Progenitor cell of endocrine pancreas (in vitro differentiated cells): ENCODE measurements at places on chromosomes 6 and 20.

DNA sequence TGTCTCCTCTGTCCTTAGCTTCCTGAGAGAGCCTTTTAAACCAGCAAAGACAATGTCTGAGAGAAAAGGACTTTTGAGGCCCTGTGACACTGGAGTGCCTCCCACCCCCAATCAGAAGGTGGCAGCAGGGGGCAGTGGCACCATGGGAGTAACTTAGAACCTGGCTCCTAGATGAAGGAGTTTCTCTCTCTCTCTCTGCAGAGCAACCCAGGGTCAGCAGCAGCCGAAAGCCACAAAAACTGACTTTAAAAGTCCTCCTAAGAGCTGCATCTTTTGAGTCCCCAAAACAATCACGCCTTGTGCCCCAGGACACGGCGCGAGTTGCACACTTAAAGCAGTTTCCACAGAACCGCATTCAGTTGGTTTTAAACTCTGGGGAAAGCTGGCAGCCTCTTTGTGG lies 5.3 kb upstream of the TCP11 start:
- peak; percentile 24 for DNase-seq

DNA sequence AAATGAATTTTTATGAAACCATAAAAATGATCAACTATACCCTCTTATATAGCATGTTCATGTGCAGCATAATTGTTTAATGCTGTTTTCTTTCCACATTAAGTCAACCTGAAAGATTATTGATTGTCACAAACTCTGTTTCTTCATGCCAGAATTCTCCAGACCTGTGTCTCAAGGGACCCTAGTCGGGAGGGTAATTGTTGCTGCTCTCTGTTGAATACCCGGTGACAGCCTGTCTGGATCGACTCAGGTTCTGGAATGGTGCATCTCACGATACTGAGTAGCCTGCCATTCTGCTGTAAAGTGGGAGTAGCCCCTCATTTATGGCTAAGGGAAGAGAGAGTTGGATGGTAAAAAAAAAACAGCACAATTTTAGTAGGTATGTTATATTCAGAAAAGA lies 449.9 kb upstream of the SOX4 start:
- DNase-seq, result no peak

- no peak for DNase-seq
Measured at GRCh38 chr6:137087902-137088301, 43.1 kb upstream of the IL20RA start.

GRCh38 chr6:100417036-100417435 lies 47.7 kb downstream of the SIM1 start:
- DNase-seq, result no peak

GRCh38 chr6:75428204-75428603 lies 65.4 kb downstream of the FILIP1 start:
- DNase-seq, result no peak

- no peak for DNase-seq
Measured at GRCh38 chr6:25998379-25998778, 35.8 kb downstream of the TRIM38 start.

- no peak for DNase-seq
Measured at GRCh38 chr20:57834306-57835073, 124.7 kb upstream of the PMEPA1 start.
